Epithelial cell of prostate (primary cell): ENCODE measurements at places on chromosomes 11 and 22.

- no peak for DNase-seq
Observed at GRCh38 chr11:47236482-47236881, 12.1 kb downstream of the ACP2 start.

DNA sequence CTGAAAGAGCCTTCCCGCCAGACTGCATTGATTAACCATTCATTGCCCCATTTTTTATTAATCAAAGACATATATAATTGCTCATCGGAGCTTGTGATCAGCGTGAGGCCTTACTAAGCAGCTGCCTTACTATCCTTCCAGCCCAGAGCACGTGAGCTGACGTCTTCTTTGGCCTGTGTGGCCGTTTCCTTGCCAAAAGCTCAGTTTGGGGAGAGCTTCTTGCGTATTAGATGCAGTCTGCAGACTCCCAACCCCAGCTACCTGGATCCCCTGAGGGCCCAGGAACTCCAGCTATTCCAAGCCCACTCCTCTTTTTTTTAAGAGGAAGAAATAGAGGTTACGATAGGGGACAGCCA is 784 bp upstream of the SLC43A3 start:
- DNase-seq: no peak

GRCh38 chr11:33515347-33515746 is 185.3 kb downstream of the C11orf91 start:
- no peak for DNase-seq

GRCh38 chr22:21074102-21074715 is 28.5 kb downstream of the LRRC74B start:
- DNase-seq: peak; percentile 55

- DNase-seq: no peak
Observed at GRCh38 chr11:133746663-133747306, 98.5 kb downstream of the SPATA19 start.

DNA sequence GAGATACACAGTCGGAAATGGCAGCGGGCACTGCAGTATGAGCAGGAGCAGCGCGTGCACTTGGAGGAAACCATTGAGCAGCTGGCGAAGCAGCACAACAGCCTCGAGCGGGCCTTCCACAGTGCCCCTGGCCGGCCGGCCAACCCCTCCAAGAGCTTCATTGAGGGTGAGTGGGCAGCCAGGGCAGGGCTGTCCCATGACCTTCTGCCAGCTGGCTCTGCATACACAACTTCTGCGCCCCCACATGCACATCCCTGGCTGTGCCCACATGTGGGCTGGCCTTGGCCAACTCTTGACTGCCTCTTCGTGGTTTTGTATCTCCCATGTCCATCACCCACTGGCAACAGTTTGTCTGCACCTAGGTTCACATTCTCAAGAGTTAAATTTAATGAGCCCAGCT is 81.1 kb downstream of the MORC2 start:
- DNase-seq: no peak

GRCh38 chr11:102225689-102226568 is 91.4 kb upstream of the BIRC3 start:
- DNase-seq: peak; percentile 60

DNA sequence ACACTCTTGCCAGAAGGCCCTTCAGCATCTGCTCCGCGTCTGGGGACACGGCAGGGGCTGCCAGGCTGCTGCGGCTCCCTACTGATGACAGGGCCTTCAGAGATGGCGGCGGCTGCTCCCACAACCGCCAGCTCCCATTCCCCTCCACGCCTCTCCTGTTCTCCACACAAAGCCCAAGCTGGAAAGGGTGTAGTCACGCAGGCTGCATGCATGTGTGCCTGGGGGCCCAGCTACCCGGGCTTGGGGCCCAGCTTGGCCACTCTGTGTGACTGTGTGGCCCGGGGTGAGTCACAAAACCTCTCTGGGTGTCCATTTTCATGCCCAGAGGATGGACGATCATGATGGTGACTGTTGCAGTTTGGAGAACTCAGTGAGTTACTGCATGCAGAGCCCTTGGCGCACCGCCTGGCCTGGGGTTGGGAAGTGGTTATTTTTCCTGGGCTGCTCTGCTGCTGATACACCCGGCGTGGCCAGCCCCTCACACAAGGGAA is 31.7 kb upstream of the PARVB start:
- no peak for DNase-seq

- DNase-seq: no peak
Observed at GRCh38 chr22:29004647-29005371, 56.8 kb downstream of the C22orf31 start.

DNA sequence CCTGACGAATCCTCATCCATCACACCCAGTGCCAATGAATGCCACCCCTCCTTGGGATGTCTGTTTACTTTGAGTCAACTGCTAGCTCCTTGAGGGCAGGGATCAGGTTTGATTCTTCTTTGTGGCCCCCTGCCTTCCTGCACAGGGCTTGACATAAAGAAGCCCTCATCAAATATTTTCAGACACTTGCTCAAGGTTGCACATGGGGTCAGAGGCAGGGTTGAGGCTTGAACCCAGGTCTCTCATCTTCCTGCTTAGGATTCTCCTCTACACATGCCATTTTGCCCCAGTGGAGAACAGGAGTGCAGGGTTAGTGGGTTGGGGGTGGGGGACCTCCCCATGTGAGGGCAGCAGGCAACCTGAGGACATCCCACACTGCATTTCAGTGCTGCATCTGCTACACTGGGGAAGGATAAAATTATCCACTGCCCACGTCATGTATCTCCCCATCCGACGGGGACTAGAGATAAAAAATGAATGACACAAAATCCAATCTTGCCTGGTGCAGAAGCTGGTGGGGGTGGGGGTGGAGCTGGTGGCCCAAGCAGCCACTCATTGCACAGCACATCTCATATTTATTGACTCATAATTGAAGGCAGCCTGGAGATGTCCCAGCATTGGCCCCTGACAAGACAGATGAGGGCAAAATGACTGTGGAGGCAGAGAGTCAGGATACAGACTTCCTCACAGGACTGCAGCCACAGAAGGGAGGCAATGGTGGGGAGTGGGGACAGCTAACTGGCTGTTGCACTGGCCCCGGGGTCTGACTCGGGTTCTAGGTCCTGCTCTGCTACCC is 41.3 kb downstream of the NEU3 start:
- no peak for DNase-seq
